ENCODE measurements at places on chromosomes 2 and 18.

GRCh38 chr2:170313347-170313991 lies 135.5 kb downstream of the MYO3B start:
- H3K27ac ChIP-seq = no peak overlapping the region
- no peaks in the 10 kb centered on the region for H3K36me3 ChIP-seq
- no peaks in the 10 kb centered on the region for H3K27me3 ChIP-seq
- no peak overlapping the region for H3K4me3 ChIP-seq

GRCh38 chr2:86808315-86809161 lies 17.8 kb upstream of the CD8A start:
- no peaks in the 10 kb centered on the region for H3K36me3 ChIP-seq
- no peak overlapping the region for H3K27ac ChIP-seq
- peaks cover 7% of the 10 kb centered on the region for H3K4me1 ChIP-seq
- no peaks in the 10 kb centered on the region for H3K27me3 ChIP-seq
- DNase-seq = peak; percentile 81
- peak overlapping the region; percentile 71 for H3K4me3 ChIP-seq

DNA sequence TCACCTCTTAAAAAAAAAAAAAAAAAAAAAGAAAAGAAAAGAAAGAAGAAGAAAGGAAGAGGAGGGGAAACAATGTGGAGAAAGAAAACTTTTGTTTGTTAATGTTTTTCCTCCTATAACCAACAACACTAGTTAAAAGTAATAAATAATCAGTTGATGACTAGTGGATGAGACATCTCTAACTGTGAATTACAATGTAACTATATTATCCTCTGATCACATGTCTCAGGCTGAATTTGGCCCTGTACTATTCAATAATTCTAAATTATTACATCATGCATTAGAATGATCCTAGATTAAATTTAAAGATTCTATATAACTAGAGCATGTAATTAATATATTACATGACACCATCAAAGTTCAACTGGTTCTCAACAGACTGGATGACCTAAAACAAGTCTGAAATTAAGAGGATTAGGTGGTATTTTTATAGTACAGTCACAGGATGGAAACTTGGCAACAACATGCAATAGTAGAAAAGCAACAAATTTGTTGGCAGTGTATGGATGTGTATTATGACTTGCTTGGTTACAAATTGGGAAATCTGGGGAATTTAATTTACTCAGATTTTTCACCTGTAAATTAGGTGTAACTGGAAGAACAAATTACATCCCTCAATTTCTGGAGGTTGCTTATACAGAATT lies 269.3 kb upstream of the SETBP1 start:
- H3K27ac ChIP-seq = no peak overlapping the region
- H3K4me1 ChIP-seq = no peaks in the 10 kb centered on the region
- no peak overlapping the region for H3K4me3 ChIP-seq
- no peaks in the 10 kb centered on the region for H3K36me3 ChIP-seq
- H3K27me3 ChIP-seq = no peaks in the 10 kb centered on the region

GRCh38 chr2:134127496-134127895 lies 126.4 kb upstream of the MGAT5 start:
- H3K4me3 ChIP-seq = no peak overlapping the region
- no peak for DNase-seq
- H3K27ac ChIP-seq = no peak overlapping the region
- no peaks in the 10 kb centered on the region for H3K4me1 ChIP-seq
- no peaks in the 10 kb centered on the region for H3K27me3 ChIP-seq
- no peaks in the 10 kb centered on the region for H3K36me3 ChIP-seq

DNA sequence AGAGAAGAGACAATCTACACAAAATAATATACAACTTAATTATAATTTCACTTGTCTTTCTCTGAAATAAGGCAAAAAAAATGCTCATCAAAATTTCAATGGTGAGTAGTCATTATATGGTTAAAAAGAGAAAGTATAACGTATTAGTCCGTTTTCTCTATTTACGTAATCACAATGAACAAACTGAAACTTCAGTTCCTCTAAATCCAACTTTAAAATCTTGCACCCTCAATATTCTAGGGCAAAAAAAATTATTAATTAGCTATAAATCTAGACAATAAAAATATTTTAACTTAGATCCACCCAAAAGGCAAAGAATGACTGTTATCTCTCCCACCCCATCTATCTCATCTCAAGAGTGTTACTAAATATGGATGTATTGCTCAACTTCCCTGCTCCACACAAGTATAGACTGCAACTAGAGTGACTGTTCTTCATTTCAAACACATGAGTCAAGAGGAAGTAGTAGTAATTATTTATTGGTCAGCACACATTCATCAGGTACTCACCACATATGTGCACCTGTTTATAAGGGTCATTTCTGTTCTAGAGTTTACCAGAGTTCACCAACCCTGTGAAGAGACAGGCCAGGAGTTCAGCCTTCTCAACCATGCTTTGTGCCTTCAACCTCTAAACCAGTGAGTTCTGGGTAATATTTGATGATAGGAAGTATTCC lies 36.4 kb downstream of the STK39 start:
- peak; percentile 23 for DNase-seq
- H3K27ac ChIP-seq = peak overlapping the region; percentile 99
- H3K27me3 ChIP-seq = no peaks in the 10 kb centered on the region
- H3K4me3 ChIP-seq = peak overlapping the region; percentile 27
- peaks cover 54% of the 10 kb centered on the region for H3K4me1 ChIP-seq
- H3K36me3 ChIP-seq = peaks cover 5% of the 10 kb centered on the region

DNA sequence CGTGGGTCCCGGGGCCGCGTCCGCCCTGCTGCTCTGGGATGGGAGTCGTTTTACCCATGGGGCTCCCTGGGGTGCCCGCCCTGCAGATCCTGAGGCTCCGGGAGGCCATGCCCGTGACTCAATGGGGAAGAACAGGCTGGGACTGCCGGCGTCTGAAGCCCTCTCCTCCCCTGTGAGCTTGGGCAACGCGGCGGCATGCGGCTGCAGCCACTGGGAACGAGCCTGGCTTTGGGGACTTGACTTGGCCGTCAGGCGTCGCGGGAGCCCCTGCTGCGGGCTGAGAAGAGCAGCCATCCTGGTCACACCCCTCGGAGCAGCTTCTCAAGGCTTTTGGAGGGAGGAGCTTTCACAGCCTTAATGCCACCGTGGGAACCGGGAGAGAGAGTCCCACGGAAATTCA lies 126.9 kb upstream of the CTDP1 start:
- H3K27ac ChIP-seq = no peak overlapping the region
- no peaks in the 10 kb centered on the region for H3K36me3 ChIP-seq
- no peak overlapping the region for H3K4me3 ChIP-seq
- DNase-seq = no peak
- H3K4me1 ChIP-seq = no peaks in the 10 kb centered on the region

- H3K27me3 ChIP-seq = no peaks in the 10 kb centered on the region
- no peaks in the 10 kb centered on the region for H3K36me3 ChIP-seq
- H3K4me1 ChIP-seq = no peaks in the 10 kb centered on the region
- no peak overlapping the region for H3K4me3 ChIP-seq
Measured at GRCh38 chr2:155070489-155070888, 372.0 kb downstream of the KCNJ3 start.

- no peaks in the 10 kb centered on the region for H3K27me3 ChIP-seq
- H3K27ac ChIP-seq = no peak overlapping the region
- no peak overlapping the region for H3K4me3 ChIP-seq
Measured at GRCh38 chr18:41532344-41533086, 422.5 kb upstream of the PIK3C3 start.

DNA sequence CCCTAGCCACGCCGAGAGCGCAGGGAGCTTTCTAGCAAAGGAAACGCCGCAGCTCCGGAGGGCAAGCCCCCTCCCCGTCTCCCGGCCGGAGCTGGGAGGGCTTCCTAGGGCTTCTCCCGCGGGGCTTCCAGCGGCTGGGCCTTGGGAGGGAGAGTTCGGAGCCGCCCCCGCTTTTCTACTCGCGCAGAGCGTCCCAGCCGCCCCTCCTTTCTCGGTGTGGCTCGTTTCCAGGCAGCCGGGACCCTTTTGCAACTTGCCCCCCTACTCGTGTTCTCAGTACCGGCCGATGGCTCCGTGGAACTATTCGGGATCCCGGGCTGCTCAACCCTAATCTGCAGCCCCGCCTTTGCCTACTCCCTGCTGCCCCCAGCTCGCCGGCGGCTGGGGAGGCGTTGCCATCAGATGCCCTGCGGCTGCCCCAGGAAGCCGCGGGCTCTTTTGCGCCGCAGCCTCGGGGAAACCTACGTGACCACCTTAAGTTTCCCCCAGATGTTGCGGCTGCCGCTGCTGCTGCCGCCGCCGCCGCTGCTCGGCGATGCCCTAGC lies 1.5 kb upstream of the NR4A2 start:
- H3K27me3 ChIP-seq = no peaks in the 10 kb centered on the region
- H3K4me1 ChIP-seq = peaks cover 11% of the 10 kb centered on the region
- no peak for DNase-seq
- peak overlapping the region; percentile 80 for H3K27ac ChIP-seq
- peak overlapping the region; percentile 74 for H3K4me3 ChIP-seq

DNA sequence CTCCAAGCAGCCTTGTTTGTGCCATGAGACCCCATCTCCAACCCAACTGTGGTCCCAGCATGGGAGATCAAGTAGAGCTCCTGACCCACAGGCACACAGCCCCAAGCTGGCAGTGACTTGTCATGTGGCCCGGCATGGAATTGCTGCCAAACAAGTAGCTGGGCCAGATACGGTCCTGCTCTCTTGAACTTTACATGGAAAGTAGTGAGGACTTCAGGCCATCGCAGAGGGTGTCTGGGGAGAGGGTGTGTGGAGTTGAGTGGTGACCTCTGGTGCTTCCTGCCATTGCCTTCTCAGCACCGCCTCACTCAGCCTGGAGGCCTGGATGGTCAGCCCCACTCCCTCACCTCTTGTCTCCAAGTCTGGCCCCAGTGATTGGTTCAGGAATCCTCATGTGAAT lies 10.9 kb upstream of the SLC4A3 start:
- H3K27ac ChIP-seq = no peak overlapping the region
- DNase-seq = no peak
- H3K4me3 ChIP-seq = no peak overlapping the region
- no peaks in the 10 kb centered on the region for H3K4me1 ChIP-seq
- H3K36me3 ChIP-seq = no peaks in the 10 kb centered on the region
- H3K27me3 ChIP-seq = no peaks in the 10 kb centered on the region

DNA sequence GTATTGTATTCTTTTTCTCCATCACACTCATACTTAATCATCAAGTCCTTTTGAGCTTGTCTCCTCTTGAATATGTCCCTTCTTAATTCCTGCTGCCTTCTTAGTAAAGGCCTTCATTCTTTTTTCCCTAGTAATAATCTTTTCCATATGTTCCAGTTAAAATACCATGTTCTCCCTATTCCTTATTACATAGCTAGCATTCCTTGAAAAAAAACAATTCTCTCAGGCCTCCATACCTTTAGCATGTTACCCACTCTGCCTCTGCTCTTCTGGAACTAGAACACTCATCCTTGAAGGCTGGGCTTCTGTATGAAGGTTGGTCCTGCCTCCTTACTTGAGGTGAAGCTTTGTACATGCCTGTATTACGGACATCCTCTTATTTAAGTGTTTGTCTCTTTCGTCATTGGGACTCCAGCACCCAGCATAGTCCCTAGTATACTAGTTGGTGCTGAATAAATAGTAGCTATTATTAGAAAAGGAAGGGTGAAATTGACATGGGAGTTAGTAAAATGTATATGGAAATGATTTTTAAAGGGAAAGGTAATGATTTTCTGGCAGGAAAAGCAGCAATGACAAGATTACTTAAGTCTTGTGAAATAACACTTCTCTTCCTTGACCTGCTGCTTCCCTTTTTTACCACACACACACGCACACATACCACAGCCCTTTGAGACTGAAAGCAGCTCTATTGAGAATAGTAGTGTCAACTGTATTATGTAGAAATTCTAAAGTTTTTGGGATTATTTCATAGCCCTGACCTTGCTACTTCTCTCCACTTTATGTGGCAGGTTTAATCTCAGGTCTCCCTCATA lies 45.6 kb downstream of the REL start:
- H3K4me3 ChIP-seq = no peak overlapping the region
- H3K36me3 ChIP-seq = peaks cover 10% of the 10 kb centered on the region
- H3K27me3 ChIP-seq = no peaks in the 10 kb centered on the region

GRCh38 chr2:43210467-43211303 lies 15.7 kb downstream of the ZFP36L2 start:
- H3K4me3 ChIP-seq = no peak overlapping the region
- H3K27ac ChIP-seq = no peak overlapping the region
- H3K4me1 ChIP-seq = peaks cover 43% of the 10 kb centered on the region
- H3K36me3 ChIP-seq = no peaks in the 10 kb centered on the region
- H3K27me3 ChIP-seq = no peaks in the 10 kb centered on the region

- H3K4me1 ChIP-seq = no peaks in the 10 kb centered on the region
- H3K27me3 ChIP-seq = peaks cover 93% of the 10 kb centered on the region
- peak; percentile 15 for DNase-seq
Measured at GRCh38 chr2:1942146-1942545, 197.8 kb upstream of the PXDN start.

- H3K4me3 ChIP-seq = no peak overlapping the region
- no peak overlapping the region for H3K27ac ChIP-seq
- H3K4me1 ChIP-seq = no peaks in the 10 kb centered on the region
- no peaks in the 10 kb centered on the region for H3K27me3 ChIP-seq
- H3K36me3 ChIP-seq = no peaks in the 10 kb centered on the region
Measured at GRCh38 chr2:110690083-110690965, 12.5 kb upstream of the BUB1 start.

DNA sequence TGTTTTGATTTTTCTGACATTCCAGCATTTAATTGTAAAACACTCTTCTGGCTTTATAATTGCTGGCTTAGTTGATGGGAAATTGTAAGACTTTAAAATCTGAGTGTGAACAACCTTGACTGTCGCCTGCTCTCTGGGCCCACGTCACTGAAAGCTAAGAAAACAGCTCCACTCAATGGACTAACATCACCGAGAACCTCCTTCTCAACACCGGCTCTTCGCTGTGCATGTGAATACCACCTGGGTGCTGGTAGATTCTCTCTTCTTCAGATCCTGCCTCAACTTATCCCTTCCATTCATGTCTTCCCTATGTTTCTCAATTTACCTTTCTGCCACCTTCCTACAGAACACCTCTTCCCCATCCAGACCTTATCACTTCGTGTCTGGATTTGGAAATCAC lies 523.1 kb upstream of the ID2 start:
- peaks cover 59% of the 10 kb centered on the region for H3K27me3 ChIP-seq
- H3K36me3 ChIP-seq = no peaks in the 10 kb centered on the region
- no peak overlapping the region for H3K27ac ChIP-seq
- H3K4me1 ChIP-seq = no peaks in the 10 kb centered on the region
- DNase-seq = no peak

GRCh38 chr2:170887896-170888295 lies 41.2 kb upstream of the GORASP2 start:
- H3K36me3 ChIP-seq = no peaks in the 10 kb centered on the region
- H3K4me3 ChIP-seq = no peak overlapping the region
- no peaks in the 10 kb centered on the region for H3K4me1 ChIP-seq
- H3K27ac ChIP-seq = no peak overlapping the region
- DNase-seq = no peak

DNA sequence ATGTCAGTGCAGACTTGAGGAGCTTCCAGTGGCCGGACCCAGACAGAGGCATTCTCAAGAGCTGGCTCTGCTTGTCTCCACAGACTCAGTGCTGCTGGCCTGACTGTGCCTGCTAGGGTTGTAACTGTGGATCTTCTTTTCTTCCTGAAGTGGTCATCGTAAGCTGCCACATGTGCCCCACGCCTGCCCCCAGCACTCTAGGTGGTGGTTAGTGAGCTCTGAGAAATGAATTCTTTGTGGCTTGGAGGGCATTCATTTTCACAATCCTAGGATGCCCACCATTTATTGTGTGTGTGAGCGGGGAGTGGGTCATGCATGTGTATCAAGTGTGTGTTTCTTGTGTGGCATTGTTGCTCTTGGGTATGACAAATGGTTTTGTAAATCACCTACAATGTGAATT lies 23.1 kb downstream of the RAB12 start:
- no peaks in the 10 kb centered on the region for H3K27me3 ChIP-seq
- no peak overlapping the region for H3K4me3 ChIP-seq
- no peak overlapping the region for H3K27ac ChIP-seq
- H3K36me3 ChIP-seq = 0 out of 2 replicates have a peak, but pooled peaks cover 34% of the 10 kb centered on the region
